ENCODE measurements at places on chromosomes 3 and 15.

- DNase-seq, result no peak
Observed at GRCh38 chr3:155202626-155203025, 90.9 kb downstream of the STRIT1 start.

DNA sequence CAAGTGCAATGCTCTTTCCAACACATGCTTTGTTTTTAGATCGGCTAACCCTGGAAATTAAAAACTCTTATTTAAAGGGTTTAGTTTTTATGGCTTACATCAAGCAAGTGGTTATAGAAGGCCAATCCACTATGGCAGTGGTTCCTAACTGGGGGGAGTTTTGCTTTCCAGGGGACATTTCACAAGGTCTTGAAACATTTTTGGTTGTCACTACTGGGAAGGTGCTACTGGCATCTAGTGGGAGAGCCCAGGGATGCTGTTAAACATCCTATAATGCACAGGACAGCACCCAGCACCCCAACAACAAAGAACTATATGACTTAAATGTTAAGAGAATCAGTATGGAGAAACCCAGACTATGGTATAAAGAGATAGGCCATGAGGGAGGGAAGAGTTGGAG is 439.0 kb downstream of the NTRK3 start:
- no peak for DNase-seq

GRCh38 chr3:109161487-109162123 is 25.1 kb downstream of the C3orf85 start:
- DNase-seq, result no peak

GRCh38 chr15:50257924-50258323 is 7.6 kb downstream of the HDC start:
- DNase-seq, result no peak

DNA sequence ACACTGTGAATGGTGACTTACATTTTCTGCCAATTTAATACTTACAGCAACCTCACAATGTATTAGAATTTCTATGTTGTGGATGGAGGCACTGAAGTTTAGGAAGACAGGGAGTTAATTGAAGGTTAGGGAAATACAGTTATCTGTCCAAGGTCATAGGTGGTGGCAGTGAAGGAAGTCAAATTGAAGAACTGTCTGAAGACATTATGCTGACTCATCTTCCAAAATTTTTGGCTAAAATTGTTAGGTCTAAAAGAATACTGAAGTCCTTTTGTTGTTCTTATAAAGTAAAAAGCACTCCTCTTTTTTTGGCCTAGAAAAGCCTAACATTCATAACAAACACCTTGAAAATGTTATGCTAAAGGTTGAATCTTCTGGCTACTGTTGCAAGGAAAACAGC is 27.7 kb downstream of the EMC4 start:
- no peak for DNase-seq

Data from NCI-H1436 treated with DMSO at 0.1 percent for 48 hours (cell line).